ENCODE measurements at places on chromosomes 2 and 18.

DNA sequence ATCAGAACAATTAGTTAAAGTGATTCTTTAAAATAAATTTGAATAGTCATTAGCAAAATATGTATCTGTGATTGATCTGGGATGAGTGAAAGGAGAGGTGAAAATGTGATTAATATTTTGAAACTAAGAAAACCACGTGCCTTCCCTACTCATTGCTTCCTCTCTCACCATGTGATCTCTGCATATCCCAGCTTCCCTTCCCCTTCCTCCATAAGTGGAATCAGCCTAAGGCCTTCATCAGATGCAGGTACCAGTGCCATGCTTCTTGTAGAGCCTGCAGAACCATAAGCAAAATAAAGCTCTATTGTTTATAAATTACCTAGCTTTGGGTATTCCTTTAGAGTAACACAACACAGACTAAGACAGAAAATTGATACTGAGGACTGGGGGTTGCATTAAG, 11.2 kb upstream of the STAT1 start:
- no peak for DNase-seq

- no peak for DNase-seq
Measured at GRCh38 chr2:181621779-181622490, 35.0 kb downstream of the CERKL start.

GRCh38 chr18:9535430-9535991, 60.2 kb downstream of the RALBP1 start:
- no peak for DNase-seq

GRCh38 chr18:7980136-7980535, 413.0 kb downstream of the PTPRM start:
- no peak for DNase-seq

DNA sequence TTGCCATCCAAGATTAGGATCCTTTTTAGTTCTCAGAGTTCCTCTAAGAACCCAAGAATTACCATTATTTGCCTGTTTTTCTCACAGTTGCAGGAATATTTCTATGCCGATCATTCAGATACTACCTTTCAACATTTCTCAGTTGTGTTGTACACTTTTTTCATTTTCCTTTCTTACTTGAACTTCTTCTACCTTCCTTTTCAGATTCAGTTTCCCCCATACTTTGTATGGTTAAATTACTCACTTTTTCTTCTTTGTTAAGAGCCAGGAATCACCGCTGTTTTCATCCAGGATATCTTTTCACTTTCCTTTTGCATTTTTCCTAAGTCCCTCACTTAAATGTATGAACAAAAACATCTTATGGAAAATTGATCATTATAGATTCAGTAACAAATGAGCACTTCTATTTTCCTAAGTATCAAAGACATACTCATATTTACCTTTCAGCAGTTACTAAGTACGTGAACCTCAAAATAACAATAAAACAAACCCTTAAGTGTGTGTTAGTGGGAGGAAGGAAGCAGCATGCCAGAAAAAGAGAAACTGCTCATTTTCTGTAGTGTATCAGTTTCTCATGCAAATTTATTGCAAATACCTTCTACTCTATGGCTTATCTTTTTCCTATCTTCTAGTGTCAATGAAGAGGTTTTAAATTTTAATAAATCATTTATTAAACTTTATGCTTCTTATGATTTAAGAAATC, 64.3 kb upstream of the STAT1 start:
- DNase-seq, result no peak

Measured in activated naive CD4-positive, alpha-beta T cell treated with anti-CD3 and anti-CD28 coated beads for 36 hours (primary cell).